ENCODE measurements at places on chromosomes 3 and 15.

GRCh38 chr3:45906681-45907407 lies 20.5 kb downstream of the CCR9 start:
- no peak for DNase-seq

DNA sequence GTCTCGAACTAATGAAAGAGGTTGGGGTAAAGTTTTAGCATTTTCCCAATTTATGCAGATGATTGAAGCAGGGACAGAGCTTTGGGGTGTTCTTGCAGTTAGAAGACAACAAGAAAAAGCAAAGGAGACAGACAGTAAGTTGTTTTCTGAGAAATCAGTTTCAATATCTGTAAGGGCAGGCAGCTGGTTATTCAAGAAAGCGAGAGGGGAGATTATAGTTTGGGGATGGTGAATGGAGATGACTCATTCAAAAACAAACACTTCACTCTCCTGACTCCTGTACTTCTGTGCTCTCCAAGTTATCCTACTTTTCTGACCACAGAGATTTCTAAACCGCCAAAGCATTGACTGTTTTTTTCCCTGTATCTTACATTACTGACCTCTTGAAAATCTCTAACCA lies 352.0 kb downstream of the GAP43 start:
- no peak for DNase-seq

DNA sequence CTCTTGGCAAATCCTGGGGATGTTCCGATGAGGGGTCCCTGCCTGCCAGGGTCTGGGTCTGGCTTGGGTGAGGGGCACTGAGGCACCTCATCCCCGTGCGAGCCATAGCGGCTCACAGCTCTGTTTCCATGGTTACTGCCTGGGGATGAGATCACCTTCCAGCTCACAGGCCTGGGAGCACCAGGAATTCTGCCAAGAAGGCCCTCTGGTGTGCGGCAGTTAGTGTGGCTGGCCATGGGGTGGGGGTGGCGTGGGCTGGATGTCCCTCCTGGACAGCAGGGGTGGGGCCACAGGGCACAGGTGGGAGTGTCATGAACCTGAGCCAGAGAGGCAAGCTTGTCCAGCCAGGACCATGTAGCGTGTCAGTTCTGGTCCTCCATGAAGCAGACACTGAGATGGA lies 22.1 kb upstream of the PRR23E start:
- DNase-seq: no peak

DNA sequence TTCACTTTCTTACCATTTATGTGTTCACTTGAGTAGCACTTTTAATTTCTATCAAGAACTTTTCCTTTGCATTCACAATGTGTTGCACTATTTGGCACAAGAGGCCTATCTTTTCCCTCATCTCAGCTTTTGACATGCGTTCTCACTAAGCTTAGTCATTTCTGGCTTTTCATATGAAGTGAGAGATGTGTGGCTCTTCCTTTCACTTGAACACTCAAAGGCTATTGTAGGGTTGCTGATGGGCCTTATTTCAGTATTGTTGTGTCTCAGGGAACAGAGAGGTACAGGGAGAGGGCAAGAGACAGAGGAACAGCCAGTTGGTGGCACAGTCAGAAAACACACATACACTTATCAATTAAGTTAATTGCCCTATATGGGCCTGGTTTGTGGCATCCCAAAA lies 127.4 kb upstream of the MLF1 start:
- no peak for DNase-seq

DNA sequence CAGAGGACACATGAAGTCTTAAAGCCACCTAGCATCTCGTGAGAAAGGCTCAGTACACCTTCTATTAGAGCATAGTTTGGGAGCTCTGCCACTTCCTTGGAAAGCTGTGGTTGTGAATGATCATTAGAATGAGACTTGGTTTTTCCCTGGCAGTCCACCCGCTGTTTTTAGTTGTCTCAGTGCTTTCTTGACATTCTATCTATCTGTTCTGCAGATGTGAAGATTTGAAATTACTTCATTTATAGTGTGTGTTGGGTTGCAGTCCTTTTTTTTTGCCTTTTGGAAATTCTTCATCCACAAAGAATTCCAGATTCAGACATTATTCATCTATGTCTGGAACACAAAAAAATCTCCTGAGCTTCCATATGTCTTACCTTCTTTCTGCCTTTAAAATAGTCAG lies 23.7 kb downstream of the PPP2R3A start:
- DNase-seq: no peak

DNA sequence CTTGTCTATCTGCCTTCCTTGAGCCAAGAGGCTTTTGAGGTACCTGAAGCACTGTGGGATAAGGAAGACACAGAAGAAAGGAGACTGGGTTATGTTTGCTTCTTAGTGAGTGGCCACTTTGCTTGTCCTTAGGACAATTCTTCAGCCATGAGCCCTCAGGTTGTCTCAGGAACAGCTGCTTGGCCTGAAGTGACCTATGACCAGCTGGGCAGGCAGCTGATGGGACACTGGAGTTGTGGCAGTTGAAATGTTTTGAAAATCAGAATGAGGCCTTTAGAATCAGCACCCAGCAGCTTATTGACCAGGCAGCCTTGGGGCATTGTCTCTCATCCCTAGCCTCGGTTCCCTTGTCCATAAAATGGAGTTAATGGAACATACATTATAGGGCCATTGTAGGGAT lies 37.0 kb downstream of the RBP2 start:
- DNase-seq: no peak

- no peak for DNase-seq
These were observed 8.6 kb downstream of the TM4SF1 start for GRCh38 chr3:149368674-149369497.

- no peak for DNase-seq
These were observed 365.0 kb downstream of the FOXP1 start for GRCh38 chr3:71218508-71218907.

GRCh38 chr3:30289766-30290165 lies 316.6 kb upstream of the TGFBR2 start:
- DNase-seq: no peak

DNA sequence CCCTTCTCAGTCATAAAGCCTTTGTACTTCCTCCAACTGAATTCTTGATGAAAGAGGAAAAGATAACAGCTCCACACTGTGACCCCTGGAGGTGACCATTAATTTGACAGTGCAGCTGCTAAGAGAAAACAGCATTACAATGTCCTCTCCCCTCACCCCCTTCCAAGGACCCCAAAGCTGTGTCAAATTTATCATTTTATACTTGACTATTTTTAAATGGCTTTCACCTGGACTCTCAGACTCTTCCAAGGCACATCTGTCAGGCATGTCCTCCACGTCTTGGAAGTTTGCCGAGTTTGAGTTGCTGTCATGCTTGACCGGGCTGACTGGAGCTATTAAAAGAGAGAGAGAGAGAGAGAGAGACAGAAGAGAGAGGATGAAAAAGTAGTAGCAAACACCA lies 236.5 kb downstream of the WDR72 start:
- no peak for DNase-seq

- DNase-seq: no peak
These were observed 244.5 kb downstream of the RBMS3 start for GRCh38 chr3:29525254-29525881.

DNA sequence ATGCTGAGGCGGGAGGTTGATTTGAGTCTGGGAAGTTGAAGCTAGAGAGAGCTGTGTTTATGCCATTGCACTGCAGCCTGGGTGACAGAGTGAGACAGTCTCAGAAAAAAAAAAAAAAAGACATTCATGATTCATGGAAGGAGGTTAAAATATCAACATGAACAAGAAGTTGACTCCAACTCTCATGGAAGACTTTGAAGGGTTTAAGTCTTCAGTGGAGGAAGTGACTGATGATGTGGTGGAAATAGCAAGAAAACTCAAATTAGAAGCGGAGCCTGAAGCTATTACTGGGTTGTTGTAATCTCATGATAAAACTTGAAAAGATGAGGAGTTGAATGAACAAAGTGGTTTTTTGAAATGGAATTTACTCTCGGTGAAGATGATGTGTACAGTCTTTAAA lies 491.8 kb downstream of the SQOR start:
- DNase-seq: no peak

DNA sequence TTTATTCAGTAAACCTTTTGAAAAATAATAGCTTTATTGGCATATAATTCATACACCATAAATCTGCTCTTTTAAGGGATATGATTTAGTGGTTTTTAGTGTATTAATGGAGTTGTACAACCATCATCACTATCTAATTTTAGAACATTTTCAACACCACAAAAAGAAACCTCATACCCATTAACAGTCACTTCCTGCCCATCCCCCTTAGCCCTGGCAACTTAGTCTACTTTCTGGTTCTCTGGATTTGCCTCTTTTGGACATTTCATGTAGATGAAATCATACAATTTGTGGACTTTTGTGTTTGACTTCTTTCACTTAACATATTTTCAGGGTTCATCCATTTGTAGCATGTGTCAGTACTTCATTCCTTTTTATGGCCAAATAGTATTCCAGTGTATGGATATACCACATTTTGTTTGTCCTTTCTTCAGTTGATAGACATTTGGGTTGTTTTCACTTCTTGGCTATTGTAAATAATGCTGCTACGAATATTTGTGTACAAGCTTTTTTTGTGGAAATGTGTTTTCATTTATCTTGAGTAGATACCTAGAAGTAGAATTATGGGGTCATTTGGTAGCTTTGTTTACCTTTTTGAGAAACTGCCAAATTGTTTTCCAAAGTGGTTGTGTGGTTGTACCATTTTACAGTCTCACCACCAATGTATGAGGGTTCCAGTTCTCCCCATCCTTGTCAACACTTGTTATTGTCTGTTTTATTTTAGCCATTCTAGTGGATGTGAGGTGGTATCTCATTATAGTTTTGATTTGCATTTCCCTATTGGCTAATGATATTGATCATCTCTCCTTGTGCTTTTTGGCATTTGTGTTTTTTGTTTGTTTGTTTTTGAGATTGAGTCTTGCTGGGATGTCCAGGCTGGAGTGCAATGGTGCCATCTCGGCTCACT lies 45.8 kb downstream of the SMAD3 start:
- DNase-seq: no peak

GRCh38 chr3:195096484-195097330 lies 174.3 kb downstream of the XXYLT1 start:
- DNase-seq: no peak

GRCh38 chr3:165815682-165816081 lies 21.5 kb downstream of the BCHE start:
- DNase-seq: no peak

GRCh38 chr15:66740802-66741201 lies 38.8 kb downstream of the SMAD6 start:
- DNase-seq: no peak

GRCh38 chr3:100144255-100144866 lies 30.1 kb upstream of the FILIP1L start:
- no peak for DNase-seq

DNA sequence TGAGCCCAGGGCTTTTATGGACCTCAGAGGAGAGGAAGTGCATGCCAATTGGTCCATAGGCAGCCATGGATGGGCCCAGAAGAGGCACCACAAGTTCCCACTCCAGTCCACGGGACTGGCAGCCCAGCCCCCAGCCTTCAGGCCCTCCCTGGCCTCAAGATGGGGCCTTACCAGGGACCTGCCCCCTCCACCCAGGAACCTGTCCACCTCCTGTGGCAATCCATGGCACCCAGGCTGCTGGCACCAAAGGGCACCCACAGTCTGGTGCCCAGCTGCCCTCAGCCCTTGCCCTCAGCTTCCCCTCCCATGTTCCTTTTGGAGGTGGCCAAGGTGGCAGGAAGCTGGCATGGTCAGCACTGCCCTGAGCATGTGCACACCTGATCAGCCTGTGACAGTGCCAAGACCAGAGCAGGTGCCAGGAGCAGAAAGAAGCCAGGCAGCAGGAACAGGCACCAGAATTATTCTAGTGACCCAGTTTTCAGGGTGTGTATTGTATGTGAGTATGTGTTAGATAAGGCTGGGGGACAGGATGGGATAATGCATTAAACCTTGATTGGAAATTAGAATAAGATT lies 415.0 kb downstream of the NTRK3 start:
- no peak for DNase-seq

DNA sequence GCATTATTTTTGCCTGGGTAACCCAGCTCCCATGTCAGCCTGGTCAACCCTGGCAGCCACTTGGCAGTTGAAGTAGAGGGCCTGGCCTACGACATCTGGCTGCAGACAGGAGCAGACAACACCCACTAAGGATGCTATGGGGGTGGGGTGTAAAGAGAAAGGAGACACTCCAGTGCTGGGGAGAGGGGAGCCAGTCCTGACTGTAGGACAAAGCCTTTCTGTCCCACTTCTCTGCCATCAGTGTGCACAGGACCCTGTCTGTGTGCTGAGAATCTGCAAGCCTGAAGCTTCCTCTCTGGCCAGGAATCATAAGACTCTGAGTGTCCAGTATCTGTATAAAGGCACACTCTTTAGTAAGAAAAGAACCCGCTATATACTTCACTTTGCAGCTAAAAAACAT lies 96.3 kb upstream of the CHRM5 start:
- DNase-seq: no peak

- no peak for DNase-seq
These were observed 40.0 kb downstream of the FMN1 start for GRCh38 chr15:33154351-33155166.

GRCh38 chr3:151919030-151919328 lies 45.5 kb downstream of the SUCNR1 start:
- no peak for DNase-seq

- DNase-seq: no peak
These were observed 37.6 kb downstream of the PLXNA1 start for GRCh38 chr3:127020543-127020942.

DNA sequence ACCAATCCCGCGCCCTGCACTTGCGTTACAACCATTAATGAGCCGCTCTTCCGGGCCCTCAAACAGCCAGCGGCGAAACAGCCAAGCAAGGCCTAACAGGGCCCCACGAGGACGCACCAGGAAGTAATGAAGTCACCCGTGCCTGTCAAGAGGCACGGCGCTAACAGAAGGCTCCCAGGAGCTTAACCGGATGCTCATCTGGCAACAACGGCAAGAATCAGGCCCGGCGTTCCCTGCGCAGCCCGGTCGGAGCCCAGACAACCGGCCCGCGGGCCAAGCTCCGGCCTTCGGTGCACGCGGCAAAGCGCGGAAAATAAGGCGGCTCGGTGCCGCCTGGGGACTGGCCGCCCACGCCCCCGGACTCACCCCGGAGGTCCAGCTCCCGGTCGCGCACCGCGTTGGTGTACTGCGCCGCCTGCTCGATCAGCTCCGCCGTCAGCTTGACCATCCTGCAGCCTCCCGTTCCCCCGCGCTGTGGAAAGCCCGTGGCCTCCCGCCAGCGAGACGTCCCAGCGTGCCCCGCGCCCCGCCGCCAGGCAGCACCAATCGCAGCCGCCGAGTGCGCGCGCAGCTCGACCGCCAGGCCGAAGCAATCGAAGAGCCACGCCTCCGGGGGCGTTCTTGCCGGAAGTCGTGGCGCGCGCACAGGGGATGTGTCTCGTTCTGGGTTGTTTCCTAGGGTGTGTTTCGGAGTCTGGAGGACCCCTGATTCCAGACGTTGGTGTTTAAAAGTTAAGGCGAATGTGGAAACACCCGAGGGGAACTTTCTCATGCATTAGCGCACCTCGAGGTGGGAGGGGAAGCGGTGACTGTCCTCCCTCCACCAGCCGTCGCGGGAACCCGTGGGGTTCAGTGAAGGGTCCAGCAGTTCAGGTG lies at the start of gene SNRPA1:
SNRPA1 (minus strand) TSS at position 518 of the 876 bp plus-strand sequence; CDS start at position 448, 70 bp downstream.
- DNase-seq: peak; percentile 94

All from activated naive CD4-positive, alpha-beta T cell (primary cell).